ENCODE measurements at places on chromosomes 3 and 15.

DNA sequence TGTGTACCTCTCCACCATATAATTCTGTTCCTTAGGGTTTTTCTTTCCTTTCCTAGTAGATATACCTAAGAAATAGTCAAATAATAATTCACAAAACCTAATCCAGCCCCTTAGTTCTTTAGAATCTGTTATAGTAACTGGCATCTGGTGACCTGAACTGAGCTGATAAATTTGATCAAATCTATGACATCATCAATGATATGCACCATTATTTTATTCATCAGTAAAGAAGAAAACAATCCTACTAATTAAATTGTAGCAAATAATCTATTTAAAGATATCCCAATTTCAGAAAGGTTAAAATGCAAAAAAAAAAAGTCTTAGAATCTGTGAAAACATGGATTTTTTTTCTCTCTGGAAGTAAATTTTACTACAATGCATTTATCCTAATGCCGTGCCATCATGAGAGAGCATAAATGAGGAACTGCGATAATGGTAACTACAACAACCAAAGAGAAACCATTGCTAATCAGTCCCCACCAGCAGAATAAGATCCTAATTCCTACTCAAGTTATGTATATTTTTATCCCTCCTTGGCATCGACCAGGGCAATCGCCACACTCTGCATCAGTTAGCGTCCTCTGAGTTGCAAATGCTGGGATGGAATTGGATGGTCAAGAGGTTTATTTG, 6.6 kb upstream of the MNS1 start:
- no peak for DNase-seq

DNA sequence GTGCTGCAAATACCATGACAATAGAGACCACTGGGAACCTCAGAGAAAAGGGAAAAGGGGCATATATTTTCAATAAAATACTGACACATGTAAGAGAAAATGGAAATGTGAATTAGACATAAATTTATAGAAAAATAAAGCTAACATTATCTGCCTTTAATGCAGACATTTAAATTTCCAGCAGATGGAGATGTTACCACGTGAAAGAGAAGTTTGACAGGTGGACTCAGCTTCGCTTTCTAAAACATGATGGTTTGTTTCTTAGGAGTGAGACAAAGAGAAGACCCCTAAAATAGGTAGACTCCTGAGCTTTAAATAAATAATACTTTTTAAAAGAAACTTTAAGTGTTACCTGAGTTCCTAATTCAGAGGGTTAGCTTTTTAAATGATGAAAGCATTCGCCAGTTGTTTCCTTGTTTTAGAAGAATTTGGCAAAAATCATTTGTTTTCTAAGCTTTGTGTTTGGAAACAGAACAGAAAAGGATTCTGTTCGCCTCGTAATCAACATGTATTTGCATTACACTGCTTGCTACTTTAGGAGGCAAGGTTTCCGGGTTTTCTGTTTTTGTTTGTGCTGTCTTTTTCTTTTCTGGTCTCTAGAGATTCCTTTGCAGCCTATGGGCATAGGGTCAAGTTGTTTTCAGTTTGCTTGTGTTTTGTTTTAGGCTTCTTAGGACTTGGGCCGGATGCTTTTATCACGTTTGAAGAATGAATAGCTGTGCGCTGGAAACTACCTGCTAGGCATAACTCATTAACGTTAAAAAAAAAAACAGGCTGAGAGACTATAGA, 271.4 kb downstream of the THSD4 start:
- no peak for DNase-seq

DNA sequence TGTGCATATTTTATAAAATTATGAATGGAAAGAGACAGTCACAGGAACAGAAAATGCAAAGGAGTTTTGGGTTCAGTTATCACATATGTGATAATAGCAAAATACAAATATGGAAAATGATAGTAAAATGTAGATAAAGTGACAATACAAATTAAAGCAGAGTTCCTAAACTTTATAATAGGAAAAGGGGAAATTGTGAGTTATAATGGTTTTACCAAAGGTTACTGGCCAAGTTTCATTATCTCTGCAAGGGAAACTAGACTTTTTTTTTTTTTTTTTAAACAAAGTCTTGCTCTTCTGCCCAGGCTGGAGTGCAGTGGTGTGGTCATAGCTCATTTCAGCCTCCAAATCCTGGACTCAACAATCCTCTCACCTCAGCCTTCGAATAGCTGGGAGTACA, 228.7 kb upstream of the CGNL1 start:
- no peak for DNase-seq

DNA sequence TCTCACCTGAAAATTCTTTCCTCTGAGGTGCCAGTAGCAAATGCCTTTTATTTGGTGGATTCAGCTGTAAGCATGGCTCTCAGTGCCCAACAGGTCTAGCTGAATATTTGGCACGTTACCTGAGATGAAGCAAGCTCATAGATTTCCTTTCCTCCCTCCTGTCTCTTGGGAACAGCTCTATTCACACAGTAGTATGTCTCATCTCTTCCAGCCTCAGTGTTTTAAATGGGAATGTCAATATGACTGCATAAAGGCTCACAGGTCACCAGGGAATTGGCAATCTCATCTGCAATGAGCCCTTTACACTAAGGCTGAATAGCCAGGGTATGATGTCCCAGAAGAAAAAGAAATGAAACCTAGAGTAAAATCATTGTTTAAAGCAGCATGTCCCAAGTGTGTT, 733.5 kb downstream of the NTRK3 start:
- no peak for DNase-seq

- DNase-seq = no peak
Observed at GRCh38 chr15:42490291-42490670, 660 bp downstream of the ZNF106 start.

- DNase-seq = no peak
Observed at GRCh38 chr3:183577346-183577745, 21.8 kb upstream of the KLHL6 start.

GRCh38 chr3:196741249-196741889, 1.7 kb downstream of the PAK2 start:
- no peak for DNase-seq

DNA sequence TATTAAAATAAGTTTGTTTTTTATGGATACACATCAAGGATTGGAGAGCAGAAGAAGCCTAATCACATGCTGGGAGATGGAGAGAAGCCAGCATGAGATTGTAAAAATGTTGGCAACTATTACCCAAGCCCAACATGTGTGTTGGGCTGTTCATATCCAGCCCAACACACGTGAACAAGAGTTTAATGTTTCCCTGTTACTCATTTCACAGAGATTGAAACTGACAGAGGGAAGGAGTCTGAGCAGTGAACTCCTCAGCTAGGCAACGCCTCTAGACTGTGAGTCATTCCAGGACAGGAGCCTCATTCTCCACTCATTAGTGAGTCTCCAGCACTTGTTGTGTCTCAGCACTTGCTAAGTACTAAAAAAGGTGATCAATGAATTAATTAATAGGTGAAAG, 43.2 kb upstream of the CMSS1 start:
- DNase-seq = no peak

GRCh38 chr3:125145751-125146475, 66.6 kb downstream of the SLC12A8 start:
- DNase-seq = no peak

DNA sequence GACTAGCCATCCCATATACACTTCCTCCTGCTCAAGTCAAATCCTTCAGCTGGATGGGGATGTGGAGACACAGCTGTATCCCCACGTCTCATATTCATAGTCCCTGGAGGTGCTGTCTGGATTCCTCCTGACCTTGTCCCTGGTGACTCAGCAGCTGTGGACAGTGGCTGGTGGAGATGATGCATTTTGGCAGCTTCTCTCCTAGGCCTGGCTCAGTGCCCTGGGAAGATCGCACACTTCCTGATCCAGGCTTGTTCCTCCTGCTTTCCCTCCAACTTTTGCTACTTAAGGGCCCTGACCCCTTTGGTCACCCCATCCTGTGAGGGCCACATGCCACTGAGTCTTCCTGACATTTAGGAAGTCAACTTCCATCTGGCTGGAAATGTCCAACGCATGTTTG, 44.4 kb downstream of the ADAMTSL3 start:
- DNase-seq = no peak

- DNase-seq = no peak
Observed at GRCh38 chr15:36501063-36501678, 78.3 kb upstream of the CDIN1 start.

DNA sequence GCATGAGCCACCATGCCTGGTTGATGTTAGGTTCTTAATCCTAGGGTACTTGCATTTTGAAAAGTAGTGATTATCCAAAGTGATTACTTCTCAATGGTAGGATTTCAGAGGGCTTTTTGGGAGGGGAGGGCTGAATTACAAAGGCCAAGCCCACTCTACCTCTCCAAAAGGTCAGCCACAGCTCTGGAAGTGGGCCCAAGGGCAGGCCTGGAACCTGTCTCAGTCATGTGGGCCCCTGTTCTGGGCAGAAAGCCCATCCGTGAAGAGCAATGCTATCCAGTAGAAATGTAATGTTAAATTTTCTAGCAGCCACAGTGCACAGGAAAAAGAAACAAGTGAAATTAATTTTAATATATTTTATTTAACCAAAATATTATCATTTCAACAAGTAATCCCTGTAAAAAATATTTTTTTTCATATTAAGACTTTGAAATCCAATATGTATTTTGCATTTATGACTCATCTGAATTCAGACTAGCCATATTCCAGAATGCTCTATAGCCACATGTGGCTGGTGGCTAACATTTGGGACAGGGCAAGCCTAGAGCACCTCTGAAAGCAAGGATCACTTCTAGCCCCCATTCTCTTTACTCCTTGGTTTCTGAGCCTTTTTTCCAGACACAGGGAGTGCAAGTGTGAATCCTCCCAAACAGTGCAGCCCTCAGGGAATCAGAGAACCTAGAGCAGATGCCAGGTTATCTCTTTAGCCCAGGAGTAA, 16.8 kb downstream of the RFT1 start:
- DNase-seq = no peak

DNA sequence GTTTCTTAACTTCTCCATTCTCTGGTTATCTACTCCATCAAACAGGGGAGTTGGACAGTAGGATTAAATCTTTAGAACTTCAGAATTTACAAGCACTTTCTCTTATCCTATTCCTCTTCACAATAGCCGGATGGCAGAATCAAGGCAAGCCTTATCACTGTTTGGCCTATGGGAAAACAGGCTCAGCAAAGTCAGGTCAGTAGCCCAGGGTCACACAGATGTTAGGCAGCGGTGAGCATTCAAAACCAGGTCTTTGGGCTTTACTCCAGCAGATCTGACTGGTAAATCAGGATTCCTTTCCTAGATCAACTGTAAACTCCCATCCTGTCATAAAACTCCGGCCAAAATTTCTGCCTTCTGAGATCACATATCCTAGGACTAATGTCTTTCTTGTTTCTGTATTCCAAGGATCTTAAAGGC, 258.4 kb downstream of the OPA1 start:
- DNase-seq = no peak

DNA sequence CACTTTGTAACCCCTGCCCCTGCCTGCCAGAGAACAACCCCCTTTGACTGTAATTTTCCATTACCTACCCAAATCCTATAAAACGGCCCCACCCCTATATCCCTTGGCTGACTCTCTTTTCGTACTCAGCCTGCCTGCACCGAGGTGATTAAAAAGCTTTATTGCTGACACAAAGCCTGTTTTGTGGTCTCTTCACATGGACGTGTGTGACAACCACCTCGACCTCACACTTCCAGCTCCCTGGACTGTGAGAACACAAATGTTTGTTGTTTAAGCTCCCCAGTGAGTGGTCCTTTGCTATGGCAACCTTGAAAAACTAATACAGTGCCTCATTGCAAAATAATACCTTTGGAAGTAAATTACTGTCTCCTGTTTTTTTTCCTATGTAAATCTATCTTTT, 299.2 kb upstream of the POU1F1 start:
- DNase-seq = no peak

DNA sequence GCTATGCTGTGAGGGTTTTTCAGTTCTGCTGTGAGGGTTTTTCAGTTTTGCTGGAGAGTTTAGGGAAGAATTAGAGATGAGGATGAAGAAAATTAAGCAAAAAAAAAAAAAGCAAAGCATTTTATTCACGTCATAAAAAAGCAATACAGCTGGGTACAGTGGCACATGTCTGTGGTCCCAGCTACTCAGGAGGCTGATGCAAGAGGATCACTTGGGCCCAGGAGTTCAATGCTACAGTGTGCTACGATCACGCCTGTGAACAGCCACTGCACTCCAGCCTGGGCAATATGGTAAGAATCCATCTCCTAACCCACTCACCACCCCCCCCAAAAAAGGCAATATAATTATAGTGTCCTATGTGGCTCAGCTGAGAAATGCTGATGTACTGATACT, 162.7 kb downstream of the MAGI1 start:
- no peak for DNase-seq

DNA sequence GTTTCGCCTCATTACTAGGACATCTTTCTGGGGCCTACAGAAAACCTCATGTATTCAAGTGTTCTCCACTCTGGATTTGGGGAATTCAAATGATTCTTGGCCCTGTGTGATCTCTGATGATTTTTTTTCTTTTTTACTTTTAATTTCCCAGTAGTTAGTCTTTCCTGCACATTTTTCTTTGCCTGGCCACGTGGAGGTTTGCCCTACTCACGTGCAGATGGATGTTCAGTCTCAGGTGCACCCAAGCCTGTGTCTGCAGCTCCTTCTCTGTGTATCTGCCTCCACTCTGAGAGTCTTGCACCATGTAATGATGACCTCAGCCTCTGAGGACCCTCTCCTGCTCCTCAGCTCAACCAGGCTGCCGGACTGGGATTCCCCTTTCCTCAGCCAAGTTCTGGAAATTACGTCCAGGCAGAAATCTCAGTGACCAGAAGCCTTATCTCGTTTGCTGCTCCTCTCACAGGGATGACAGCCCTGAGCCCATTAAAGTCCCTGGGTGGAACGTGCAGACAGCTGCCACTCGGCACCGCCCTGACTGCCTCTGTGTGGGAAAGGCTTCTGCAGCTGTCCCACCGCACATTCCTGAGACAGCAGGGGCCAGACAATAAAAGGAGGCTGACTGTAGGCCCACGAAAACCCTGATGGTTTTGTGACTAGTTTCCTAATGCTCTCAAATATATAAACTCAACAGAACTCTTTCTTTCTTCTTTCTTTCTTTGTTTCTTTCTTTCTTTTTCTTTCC, 31.4 kb upstream of the GABRB3 start:
- no peak for DNase-seq

- DNase-seq = no peak
Observed at GRCh38 chr3:134606033-134607025, 44.5 kb downstream of the KY start.

DNA sequence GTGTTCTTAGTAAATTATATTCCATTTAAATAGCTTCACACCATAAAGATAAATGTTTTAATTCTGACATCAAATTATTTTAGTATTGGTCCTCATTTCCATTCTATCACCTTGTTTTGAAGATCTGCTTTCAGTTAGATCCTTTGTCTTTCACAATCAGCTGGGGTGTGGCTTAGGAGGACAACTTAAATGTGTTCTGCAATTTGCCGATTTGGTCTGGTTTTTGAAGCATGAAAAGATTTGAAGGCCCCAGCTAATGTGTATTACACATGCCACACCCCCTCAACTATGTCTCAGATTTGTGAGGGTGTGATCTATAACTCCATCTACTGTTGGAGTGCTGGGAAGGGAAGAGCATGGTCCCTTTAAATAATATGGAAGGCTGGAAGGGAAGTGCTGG, 516.1 kb upstream of the GOLIM4 start:
- DNase-seq = no peak

Data from activated T-cell treated with anti-CD3 and anti-CD28 coated beads for 4 hours (primary cell).